Panc1 (cell line): ENCODE measurements at places on chromosomes 4 and X.

GRCh38 chr4:112889619-112890527, 159.6 kb upstream of the ANK2 start:
- no peak for DNase-seq

DNA sequence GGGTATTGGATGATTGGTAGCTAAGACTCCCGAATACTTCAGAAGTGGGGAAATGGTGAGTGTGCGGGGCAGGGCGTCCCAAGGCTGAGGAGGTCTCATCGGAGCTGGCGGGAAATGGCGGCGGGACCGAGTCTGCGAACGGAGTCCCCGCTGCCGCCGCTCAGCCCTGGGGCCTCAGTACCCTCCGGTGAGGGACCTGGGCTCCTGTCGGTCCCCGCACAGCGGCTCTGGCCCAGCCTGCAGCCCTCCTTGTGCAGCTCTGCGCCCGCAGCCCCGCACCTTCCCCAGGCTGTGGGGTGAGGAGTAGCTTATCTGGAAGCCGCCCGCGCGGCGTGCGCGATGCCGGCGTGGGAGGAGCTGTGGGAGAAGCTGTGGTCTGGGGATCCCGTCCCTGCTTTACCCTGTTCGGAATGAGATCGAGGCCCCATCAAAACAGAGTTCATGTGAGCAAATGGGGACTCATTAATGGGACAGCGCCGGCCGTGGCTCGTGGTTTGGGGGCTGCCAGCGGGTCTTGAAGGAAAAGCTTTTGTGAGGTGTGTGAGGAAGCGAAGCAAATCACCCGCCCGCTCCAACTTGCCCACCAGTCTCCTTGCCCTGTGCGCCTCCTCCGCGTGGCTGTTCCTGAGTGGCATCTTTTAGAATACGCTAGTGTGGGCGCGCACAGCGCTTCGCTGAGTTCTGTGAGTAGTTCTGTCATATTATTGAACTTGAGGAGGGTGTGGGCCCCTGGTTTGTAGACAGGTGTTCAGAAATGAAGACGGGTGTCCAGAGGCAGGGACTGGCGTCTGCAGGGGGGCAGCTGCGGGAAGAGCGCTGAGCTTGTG, 531 bp downstream of the ZNF141 start:
- DNase-seq: no peak

- peak; percentile 7 for DNase-seq
Observed at GRCh38 chr4:26238778-26239679, 81.8 kb upstream of the RBPJ start.

GRCh38 chrX:53357799-53358530, 64.5 kb downstream of the SMC1A start:
- no peak for DNase-seq

- no peak for DNase-seq
Observed at GRCh38 chr4:170940043-170940724, 850.4 kb upstream of the AADAT start.

GRCh38 chrX:130174045-130174704, 2.4 kb downstream of the RAB33A start:
- no peak for DNase-seq

DNA sequence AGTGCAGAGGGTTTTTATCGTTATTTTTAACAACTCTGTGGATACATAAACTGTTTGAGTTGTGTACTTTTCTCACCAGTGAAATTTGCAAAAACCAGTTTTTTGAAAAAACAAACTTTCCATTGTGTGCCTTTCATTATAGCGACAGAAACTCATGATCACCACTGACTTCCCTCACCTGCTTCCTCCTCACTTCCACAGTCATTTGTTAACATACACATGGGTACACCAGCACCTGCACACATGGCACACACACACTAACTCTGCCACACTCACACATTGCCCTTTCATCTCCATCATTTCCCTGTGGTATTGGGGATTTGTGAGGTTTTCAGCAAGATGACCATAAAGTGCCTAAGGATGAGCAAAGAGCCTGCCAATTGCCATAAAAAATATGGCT, 20.6 kb downstream of the CLDN22 start:
- DNase-seq: no peak

GRCh38 chrX:6187256-6187655, 41.4 kb downstream of the NLGN4X start:
- no peak for DNase-seq

DNA sequence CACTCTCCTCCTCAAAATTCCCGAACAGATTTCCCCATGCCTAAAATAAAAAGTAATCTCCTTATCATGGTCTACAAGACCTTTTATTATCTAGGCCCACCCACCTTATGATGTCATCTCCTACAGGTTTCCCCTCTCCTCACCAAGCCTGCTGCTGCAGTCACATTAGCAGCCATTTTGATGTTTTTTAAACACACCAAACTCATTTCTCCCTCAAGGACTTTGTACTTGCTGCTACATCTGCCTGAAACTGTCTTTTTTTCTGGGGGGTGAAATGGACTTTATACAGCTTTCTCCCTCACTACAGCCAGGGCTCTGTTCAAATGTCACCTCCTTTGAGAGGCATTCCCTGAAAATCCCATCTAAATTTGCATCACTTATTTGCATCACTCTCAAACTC, 90.2 kb upstream of the TAB3 start:
- no peak for DNase-seq

GRCh38 chrX:133611676-133612075, 196.4 kb upstream of the GPC4 start:
- no peak for DNase-seq

GRCh38 chr4:113645771-113646441, 115.6 kb downstream of the CAMK2D start:
- peak; percentile 35 for DNase-seq

GRCh38 chr4:10730019-10730418, 45.5 kb upstream of the CLNK start:
- no peak for DNase-seq

DNA sequence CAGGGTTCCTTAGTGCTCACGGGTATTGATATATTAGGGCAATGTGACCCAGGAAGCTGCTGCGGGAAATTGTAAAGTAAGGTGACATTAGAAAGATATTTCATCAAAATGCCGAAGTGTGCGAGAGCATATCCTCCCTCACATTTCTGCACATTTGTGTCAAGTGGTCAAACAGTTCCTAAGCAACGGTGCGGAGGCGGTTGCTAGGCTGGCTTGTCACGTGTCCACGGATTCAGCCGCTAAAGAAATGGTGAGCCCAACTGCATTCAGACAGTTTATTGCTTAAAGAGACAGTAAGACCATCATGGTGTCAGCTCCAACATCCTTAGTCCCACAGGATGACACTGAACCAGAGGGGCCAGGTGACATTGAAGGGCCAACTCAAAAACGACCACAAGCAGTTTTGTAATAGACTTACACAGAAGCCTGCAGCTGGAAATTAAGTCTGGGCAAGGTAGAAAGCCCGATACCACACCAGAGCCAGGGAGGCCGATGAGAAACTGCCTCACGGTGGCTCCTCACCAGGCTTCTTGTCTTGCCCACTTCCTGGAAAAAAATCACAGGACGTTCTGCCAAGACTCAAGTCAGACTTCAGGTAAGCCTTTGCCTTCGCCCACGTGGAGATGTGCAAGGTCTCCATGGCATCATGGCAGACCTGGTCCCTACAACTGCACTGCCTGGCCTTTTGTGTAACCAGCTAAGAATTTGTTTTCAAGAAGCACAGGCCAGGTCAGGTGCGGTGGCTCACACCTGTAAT, 50.4 kb downstream of the USP11 start:
- DNase-seq: no peak
